NCI-H1930 (cell line): ENCODE measurements at places on chromosomes 1 and 21.

GRCh38 chr1:71228241-71228640, 147.4 kb upstream of the ZRANB2 start:
- DNase-seq = no peak

DNA sequence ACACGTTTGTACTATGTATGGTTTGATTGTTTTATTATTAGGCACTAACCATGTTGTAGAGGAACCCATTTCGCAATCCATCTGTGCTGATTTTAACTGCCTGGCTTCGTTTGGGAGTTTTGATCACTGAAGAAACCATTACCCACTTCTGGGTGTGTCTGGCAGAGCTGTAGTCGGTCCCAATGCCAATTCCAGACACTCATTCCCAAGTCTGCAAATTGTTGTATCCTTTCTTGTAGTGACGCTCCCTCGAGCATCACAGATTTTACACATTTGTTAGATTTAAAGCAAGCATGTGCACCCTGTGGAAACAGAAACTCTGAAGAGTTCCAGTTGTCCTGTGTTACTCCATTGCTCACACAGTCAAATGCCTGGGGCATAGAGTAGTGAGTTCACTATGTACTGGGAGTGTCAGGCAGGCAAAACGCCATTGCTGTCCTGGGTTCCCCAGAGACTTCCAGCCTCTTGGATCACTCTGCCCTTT, 31.0 kb upstream of the EFCAB14 start:
- DNase-seq = no peak

- DNase-seq = no peak
Measured at GRCh38 chr1:19219451-19219850, 9.4 kb upstream of the UBR4 start.

DNA sequence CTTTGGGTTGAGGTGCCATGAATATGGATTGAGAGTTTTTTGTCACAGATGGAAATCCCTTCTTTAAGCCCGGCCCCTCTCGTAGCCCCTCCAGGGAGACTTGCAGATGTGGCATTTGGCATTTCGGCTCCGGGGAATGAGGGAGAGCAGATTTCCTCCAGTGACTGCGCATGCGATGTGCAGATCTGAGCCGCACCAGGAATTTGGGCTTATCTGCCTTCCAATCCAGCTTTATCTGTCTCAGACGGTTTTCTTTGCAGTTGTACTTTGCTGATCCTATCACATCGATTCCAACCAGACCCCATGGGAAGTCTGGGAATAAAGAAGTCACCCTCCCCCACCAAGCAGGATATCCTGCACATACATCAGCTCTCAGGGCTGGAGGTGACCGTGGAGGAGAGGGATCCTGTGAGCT, 11.7 kb downstream of the KIF26B start:
- no peak for DNase-seq

- no peak for DNase-seq
Measured at GRCh38 chr21:44650973-44651675, 3.3 kb downstream of the KRTAP12-4 start.

DNA sequence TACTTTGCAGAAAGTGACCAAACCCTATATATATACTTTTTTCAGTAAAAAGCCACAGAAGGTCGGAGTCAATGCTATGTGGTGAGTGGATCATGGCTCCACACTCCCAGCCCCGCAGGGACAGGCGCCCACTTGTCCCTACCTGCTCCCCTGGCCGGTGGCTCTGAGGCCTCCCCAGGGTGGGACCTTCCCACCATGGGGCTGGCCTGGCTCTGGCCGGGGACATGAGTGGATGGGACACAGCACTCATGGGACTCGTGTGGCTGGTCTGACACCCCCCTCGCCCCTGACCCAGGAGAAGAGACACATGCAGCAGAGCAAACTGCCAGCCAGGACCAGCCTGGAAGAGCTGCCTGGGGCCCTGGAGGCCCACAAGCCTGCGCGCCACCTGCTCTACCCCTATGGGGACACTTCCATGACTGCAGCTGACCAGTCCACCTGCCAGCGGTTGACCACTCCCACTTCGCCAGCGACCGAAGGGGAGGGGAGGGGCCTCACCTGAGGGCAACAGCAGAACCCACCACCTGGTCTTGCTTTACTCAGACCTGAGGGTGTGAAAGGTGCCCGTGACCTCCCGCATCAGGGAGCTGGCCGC, 2.2 kb downstream of the SPATC1L start:
- DNase-seq = no peak

DNA sequence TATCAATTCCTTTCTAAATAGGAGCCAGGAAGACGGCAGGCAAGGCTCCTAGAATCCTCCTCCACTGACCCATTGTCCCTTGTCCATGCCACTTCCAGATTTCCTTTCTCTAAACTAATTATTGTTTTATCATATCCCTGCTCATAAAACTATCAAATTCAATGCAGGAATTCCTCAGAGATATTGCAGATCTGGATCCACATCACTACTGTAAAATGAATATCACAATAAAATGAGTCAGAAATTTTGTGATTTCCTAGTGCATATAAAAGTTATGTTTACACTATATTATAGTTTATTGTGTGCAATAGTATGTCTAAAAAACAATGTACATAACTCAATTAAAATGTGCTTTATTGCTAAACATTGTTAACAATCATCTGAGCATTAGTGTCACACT, 498.7 kb upstream of the NEGR1 start:
- DNase-seq = no peak

GRCh38 chr1:119556423-119556822, 49.4 kb downstream of the HSD3B1 start:
- DNase-seq = no peak

DNA sequence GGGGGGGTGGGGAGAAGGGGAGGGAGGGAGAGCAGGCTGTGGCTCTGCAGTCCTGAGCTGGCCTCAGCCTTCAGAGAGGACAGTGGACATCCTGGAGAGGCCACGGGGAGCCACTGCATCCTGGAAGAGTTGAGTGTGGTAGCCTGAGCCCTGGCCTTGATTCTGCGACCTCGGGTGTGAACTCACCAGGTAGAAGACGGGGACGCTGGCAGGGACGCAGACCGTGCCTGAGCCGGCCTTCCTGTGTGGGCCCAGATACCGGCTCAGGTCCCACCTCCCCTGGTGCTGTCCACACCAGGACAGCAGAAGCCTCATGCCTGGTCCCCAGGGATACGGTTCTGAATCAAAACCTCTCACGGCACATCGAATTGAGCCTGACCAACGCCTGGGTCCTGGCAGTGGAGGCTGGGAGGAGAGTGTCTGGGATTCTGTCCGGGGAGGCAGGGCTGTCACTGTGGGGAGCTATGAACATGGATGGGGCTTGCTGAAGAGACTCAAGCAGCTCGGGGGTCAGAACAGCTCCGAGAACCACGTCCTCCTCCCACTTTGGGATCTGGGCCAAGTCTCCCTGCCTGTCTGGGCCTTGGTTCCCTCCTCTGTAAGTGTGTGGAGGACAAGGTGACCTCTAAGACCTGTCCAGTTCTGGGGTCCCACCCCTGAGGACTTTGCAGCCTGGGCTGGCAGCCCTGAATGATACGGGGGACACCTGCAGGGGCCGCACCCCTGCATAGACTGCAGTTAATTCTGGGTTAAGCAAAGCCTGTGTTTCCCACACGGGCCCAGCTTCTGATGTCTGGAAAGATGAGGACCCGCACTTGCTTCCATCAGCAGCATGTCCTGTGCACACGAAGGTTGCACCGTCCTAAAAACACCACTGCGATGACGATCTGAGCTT, 30.4 kb downstream of the RRP1 start:
- no peak for DNase-seq

- no peak for DNase-seq
Measured at GRCh38 chr1:55196433-55197035, 18.6 kb downstream of the USP24 start.

GRCh38 chr1:154707901-154708463, 100.0 kb upstream of the ADAR start:
- DNase-seq = no peak

GRCh38 chr1:184408580-184408979, 21.8 kb downstream of the C1orf21 start:
- DNase-seq = peak; percentile 76
